ENCODE measurements at places on chromosomes 12 and 14.

GRCh38 chr12:131883521-131883900 is 10.9 kb upstream of the ULK1 start:
- no peak for DNase-seq

DNA sequence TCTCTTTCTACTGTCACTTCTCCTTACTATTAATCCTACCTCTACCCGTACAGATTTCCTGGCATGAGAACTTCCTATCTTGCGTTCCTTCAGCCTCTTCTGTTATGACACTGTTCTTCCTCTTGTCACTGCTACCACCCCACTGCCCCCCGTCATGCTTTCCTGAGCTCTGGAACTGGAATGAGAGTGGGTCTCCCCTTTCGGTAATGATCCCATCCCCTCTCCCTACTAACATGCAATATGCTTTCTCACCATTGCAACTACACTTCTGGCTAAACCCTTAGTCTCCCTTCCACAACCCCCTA is 4.9 kb upstream of the AP1G2 start:
- no peak for DNase-seq

DNA sequence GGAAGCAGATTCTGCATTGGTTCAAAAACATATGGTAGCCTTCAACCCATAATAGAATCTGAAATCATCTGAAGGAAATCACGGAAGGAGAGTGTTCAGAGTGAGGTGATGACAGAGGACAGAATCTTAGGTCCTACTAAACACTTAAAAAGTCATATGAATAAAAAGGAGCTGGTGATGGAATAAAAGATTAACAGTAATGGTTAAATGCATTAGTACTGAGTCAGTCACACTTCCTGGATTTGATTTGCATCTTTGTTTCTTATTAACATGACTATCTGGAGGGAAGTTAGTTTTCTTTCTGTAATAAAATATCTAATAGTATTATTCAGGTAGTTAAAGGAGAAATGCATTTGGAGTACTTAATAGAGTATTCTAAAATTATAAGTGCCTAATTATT is 296.3 kb upstream of the ATXN7L3B start:
- no peak for DNase-seq

DNA sequence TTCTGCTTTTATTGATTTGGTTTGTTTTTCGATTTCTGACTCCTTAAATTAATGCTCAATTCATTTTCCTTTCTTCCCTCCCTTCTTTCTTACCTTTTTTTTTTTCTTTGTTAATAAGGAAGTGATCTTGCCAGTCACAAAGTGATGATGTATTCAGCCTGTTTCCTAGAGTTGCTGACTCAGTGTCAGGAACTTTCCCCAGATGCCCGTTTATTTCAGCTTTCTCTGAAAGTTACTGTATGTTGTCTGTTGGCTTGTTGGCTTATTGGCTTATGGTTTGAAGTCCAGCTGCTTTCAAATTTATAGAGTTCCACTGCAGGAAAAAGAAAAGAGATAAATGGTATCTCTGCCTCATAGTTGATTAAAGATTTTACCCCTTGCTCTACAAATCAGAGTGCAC is 12.4 kb upstream of the SLC6A15 start:
- DNase-seq, result no peak

GRCh38 chr12:20370014-20370386 is 1.7 kb downstream of the PDE3A start:
- DNase-seq, result no peak

GRCh38 chr12:64170024-64170423 is 52.1 kb downstream of the KICS2 start:
- DNase-seq, result no peak

DNA sequence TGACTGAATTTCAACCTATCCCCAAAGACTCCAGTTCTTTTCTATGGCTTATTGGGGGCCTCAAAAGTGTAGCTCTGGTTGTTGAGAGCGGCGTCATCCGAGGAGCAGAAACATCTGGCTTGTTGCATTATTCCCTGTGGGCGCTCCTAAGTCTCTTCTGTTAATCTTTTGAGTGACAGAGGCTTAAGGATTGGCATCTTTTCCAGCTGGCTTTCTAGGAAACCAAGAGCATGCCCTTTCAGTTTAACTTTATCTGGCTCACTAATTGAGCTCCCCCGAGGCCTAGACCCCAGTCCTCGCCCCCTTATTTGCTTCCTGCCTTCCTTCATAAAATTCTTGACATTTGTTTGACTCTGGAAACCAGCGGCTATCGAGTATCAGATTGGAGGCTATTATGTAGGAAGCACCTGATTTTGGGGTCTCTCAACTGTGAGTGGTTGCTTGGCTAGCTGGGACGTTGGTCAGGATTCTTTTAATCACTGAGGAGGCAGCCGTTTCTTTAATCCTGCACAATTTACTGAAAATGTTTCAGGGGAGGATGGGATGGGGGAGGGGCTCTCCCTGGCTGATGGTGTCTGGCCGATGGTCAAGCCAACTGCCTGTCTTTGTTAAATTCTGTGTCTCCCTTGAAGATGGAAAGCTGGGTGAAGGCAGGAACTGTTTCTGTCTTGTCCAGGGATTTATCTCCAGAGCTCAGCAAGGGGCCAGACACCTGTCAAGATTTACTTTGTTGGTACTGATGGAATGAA is 3.1 kb downstream of the SMOC1 start:
- DNase-seq, result no peak

DNA sequence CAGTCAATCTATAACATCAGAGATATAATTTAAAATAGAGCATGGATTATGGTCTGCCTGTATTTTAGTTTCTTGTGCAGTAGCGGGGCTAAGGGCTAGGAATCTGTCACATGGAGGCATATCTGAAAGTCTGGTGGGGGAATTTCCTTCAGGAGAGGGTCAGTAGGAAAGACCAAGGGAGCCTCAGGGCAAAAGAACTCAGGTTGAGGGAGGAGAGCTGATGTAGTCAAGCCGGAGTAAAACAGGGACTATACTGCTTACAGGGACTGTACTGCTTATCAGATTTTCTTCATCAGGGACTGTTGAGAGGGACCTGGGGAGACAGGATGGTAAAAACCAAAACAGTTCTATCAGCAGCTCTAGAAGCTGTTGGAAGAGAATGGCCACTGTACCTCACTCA is 82.0 kb upstream of the CPM start:
- DNase-seq, result no peak

- DNase-seq, result no peak
Measured at GRCh38 chr14:53701108-53701875, 255.3 kb downstream of the BMP4 start.

- peak; percentile 8 for DNase-seq
Measured at GRCh38 chr14:22280497-22281316, 308.3 kb downstream of the DAD1 start.

DNA sequence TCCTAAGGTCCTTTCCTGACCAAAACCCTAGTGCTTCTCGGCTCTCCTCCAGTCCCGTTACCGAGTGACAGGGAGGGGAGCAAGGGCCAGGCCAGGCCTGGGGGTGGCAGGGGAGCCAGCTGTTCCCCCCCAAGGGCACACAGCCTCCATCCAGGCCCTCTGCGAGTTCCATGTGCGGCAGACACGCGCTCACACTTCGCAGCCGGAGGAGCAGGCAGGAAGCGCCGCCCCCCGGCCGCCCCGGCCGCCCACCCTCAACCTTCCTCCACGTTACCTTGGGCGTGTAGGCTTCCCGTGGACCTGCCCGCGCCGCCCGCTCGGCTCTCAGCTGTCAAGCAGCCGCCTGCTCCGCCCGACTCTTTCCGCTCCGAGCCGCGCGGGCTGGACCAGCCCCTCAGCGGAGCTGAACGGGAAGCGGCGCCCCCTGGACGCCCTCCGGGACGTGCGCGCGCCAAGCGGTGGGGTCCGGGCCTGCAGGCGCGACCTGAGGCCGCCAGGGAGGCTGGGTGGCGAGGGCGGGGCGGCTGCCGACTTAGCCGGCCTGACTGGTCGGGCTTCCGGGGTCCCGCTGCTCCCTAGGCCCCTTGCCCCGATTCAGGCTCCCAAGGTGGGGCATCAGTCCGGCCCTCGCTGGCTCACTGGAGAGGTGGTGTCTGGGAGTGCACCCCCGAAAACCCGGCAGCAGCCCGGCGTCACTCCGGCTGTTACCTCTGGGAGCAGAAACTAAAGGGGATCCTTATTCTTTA is at the start of gene CRACR2A:
CRACR2A (minus strand) TSS at position 369 of the 746 bp plus-strand sequence. CDS start 56,110 bp downstream, outside the sequence.
- DNase-seq, result peak; percentile 87

DNA sequence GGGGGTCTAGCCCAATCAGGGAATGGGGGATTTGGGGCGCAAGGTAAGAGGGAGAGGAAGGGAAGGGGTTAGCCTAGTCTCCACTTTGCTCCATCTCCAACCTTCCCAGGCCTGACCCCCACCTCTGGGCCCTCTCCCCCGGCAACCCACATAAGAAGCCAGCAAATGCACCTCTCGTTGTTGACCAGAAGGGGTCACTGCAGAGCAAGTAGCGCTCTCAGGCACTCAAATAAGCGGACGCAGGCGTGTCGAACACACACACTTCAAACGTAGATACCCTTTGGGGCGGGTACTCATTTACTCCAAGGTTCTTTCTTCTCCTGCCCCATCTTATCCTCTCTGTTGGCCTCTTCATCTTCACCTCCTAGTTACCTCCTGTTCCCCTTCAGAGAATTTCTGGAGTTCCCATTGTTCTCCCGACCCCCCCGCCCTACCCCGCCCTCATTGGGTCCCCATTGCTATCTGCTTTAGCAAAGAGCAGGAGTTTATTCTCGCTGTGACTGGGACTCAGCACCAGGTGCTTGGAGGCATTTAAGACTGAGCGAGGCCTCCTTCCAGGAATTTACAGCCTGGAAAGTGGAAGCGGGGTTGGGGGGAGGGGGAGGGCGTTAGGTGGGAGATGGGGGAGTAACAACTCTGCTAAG is 1.5 kb upstream of the SRRM4 start:
- no peak for DNase-seq

DNA sequence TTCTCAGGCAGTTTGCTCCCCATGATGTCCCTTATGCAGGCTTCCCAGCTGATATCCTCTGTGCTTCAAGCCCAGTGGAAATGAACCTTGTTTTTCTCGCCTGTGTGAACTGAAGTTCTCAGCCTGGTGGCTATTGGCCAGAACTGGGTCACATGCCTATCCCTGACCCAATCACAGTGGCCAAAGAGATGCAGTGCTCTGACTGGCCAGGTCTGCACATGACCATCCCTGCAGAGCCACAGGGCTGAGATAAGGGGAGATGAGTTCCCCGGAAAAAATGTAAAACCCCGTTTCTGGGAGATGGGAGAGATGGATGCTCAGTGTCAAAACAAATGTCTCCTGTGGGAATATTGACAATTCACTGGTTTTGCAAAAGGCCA is 34.7 kb upstream of the FZD10 start:
- DNase-seq, result no peak

DNA sequence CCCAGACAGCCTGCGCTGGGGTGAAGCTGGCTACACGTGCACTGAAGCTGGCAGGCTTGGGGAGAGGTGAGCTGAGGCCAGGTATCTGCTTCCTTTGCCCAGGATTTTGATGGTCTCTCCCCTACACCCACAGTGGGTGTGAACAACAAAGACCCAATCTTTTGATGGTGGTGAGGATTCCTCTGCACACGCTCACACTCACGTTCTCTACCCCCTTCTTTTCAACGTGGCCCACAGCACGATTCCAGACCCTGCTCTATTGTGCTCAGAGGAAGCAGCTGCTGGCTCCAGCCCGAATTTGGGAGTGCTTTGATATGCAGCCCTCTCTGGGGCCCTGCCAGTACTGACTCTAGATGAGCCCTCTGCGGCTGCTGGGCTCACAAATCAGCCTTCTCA is 4.9 kb downstream of the CD9 start:
- no peak for DNase-seq

GRCh38 chr14:99874306-99874705 is 81.1 kb downstream of the EML1 start:
- DNase-seq, result no peak

- DNase-seq, result no peak
Measured at GRCh38 chr14:60652674-60653651, 3.7 kb upstream of the SIX1 start.

DNA sequence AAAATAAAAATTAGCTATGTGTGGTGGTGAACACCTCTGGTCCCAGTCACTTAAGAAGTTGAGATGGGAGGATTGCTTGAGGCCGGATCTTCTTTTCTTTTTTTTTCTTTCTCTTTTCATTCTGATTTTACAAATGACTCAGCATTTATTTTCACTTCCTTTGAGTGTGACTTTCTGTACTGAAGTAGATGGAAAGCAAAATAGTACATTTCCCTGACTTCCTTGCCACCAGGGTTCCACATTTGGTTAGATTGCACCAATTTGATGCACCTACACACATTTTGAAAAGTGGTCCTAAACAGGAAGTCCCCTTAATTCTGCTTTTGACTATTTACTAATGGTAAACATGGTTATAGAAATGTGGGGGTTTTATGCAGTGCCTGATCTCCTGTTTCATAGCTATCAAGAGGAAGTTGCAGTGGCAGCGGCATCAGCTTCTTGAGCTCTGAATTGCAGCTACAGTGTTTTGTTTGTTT is 13.0 kb upstream of the LEMD3 start:
- no peak for DNase-seq

DNA sequence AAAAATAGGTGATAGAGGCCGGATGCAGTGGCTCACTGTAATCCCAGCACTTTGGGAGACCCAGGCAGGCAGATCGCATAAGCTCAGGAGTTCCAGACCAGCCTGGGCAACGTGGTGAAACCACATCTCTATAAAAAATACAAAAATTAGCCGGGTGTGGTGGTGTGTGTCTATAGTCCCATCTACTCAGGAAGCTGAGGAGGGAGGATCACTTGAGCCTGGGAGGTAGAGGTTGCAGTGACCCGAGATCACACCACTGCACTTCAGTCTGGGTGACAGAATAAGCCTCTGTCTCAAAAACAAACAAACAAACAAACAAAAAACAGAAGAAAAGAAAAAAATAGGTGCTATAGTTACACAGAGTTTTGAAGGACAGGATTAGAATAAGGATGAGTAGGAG is 142.1 kb downstream of the SAMD4A start:
- no peak for DNase-seq

GRCh38 chr14:99185436-99186068 is 86.4 kb downstream of the BCL11B start:
- peak; percentile 29 for DNase-seq

DNA sequence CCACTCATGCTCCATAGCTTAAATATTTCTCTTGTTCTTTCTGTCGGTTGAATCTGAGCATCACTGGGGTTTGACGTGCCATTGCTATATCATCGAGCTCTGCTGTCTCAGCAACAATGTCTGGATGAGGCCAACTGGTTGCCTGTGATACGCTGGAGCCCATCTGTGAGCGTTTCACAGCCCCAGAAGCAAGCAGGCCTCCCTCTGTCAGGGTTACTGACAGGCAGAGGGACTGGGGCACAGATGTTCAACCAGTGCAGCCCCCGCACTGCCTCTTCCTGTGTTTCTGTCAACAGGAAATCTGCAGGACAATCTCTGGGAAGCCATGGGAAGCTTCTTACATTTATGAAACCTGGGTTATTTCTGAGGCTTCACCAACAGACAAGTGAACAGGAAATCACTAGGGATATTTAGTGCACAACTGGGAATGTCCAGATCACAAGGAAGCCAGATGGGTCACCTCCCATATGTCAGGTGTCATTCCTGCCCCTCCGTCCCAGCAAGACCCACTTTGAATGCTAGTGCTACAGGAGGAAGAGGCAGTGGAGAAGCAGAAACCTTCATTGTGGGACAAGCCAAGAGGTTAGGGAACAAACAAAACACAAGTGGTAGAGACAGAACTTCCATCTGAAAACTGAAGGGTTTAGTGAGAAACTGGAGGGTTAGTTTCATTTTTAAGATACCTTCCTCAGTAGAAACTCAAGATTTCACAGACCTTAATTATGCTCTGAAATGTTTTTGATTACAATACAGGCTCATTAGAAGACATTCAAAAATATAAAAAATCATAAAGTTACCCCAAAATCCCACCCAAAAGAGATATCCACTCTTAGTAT is 24.1 kb downstream of the DMAC2L start:
- DNase-seq, result no peak

Data from CD4-positive, alpha-beta T cell treated with Interleukin-6 for 4 hours (primary cell).